Activated CD4-positive, alpha-beta memory T cell treated with anti-CD3 and anti-CD28 coated beads for 36 hours (primary cell): ENCODE measurements at places on chromosomes 2 and 18. TPM values are rescaled to one million over a fixed set of nuclear protein-coding genes. Genes with fewer than 3 reads are reported as not detected.

GRCh38 chr2:29492701-29493100 lies 377.5 kb downstream of the CLIP4 start:
- DNase-seq = no peak

- DNase-seq = no peak
These were observed 45.8 kb upstream of the CDKL4 start for GRCh38 chr2:39289609-39290008.

DNA sequence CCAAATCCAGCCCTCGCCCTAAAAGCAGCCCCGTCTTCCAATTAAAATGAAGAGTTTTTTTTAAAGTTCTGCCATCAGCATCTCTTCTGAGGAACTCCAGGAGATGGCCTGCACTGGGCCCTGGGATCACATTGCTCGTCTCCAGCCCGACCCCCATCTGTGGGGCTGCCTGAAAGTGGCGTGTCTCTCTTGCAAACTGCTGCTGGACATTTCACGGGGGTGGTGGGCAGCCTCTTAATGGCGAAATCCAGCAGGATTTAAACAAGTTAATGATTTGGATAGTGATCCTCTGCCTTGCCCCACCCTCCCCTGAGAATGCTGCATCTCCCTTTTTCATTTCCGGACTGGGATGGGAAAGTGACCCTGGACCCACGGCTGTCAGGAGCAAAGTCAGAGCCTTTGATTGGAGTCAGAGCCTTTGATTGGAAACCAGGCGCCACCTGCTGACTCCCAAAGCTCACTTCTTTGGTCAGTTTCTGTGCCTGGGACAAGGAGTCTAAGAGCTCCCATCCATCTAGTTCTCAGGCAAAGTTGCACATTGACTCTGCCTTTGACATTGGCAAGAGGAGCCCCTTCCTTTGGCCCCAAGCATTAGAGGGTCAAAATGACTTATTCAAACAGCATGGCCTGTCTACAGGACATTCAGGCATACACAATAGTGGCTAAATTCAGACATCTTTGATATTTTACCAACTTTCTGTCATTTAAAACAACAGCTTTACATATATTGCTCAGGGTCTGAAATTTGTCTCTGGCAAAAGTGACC lies 155.2 kb downstream of the SH3BP4 start:
- peak; percentile 30 for DNase-seq

PREB gene
- 65.4 TPM for total RNA-seq

- no peak for DNase-seq
These were observed 401.9 kb downstream of the LRP1B start for GRCh38 chr2:141728886-141729285.

GRCh38 chr18:35241448-35241804 lies 592 bp downstream of the ZNF397 start:
- DNase-seq = no peak

DNA sequence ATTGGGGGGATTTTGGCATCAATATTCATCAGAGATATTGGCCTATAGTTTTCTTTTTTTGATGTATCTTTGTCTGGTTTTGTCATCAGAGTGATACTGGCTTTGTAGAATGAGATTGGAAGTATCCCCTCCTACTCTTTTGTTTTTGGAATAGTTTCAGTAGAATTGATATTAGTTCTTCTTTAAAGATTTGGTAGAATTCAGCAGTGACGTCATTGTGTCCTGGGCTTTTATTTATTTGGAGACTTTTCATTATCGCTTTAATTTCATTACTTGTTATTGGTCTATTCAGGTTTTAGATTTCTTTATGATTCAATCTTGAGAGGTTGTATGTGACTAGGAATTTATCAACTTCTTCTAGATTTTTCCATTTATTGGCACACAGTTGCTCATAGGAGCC lies 825.5 kb upstream of the NXPH2 start:
- DNase-seq = no peak

NT5C1B gene
- not detected for total RNA-seq

SNTG2 gene
- 0.94 TPM for total RNA-seq

DNA sequence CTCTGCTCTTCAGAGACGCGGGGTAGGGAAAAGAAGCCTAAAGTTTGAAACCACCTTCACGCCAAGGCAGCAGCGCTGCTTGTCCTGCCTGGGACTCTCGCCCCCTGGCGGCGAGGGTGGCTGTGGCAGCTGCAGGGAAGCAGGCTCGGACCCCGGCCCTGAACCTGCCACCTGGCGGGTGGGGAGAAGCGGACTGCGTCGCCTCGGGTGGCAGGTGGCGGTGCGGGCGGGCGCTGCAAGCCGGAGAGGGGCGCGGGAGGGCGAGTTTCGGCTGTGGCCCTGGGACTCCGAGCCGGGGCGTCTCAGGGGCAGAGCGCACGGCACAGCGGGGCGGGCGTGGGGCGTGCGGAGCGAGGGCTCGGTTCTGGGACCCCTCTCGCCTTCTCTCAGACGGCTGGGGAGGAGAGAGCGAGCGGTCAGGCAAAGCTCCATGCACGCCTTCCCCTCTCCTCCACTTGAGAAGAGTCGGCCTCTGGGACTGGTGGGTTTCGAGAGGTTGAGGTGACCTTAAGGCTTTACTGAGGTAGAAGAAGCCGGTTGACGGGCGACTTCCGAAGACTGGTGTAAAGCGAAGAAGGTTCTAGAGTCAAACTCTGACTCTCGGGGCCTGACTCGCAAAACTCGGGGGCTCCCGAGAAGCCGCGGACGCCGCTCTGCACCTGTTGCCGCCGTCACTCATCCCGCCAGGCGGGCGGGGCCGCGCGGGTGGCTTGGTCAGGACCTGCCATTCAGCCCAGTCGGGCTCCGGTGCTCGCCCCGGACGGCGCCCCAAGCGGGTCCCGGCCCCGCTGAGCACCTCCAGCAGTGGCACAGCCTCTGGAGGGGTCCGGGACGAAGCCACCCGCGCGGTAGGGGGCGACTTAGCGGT lies 1.1 kb upstream of the BOLL start:
- peak; percentile 77 for DNase-seq

GRCh38 chr2:182715121-182715891 lies 751 bp upstream of the DNAJC10 start:
- no peak for DNase-seq

GRCh38 chr2:43459446-43460173 lies 136.2 kb downstream of the THADA start:
- no peak for DNase-seq

GRCh38 chr2:73827018-73827417 lies 1.7 kb upstream of the STAMBP start:
- no peak for DNase-seq
